ENCODE measurements at places on chromosomes 5 and 9.

DNA sequence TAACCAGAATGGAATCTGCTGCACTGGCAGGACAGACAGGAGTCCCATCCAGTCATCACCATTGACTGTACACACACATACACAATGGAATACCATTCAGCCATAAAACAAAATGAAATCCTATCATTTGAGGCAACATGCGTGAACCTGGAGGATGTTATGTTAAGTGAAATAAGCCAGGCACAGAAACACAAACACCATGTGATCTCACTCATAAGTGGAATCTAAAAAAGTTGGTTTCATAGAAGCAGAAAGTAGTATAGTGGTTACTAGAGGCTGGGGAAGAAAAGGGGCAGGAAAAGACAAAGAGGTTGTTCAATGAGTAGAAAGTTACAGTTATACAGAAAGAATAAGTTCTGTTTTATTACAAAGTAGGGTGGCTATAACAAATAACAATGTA, 884.0 kb upstream of the ACO1 start:
- ATAC-seq: no peak
- no peaks in the 10 kb centered on the region for H3K4me1 ChIP-seq
- no peaks in the 10 kb centered on the region for H3K36me3 ChIP-seq
- H3K27me3 ChIP-seq: no peaks in the 10 kb centered on the region

- no peak overlapping the region for H3K4me3 ChIP-seq
- no peaks in the 10 kb centered on the region for H3K27me3 ChIP-seq
Observed at GRCh38 chr5:40082313-40082712, 597.4 kb upstream of the PTGER4 start.

GRCh38 chr9:27124151-27124550, 15.1 kb downstream of the TEK start:
- no peak overlapping the region for H3K27ac ChIP-seq
- no peaks in the 10 kb centered on the region for H3K36me3 ChIP-seq
- no peaks in the 10 kb centered on the region for H3K27me3 ChIP-seq
- H3K4me1 ChIP-seq: no peaks in the 10 kb centered on the region
- H3K4me3 ChIP-seq: no peak overlapping the region

- H3K36me3 ChIP-seq: peaks cover 17% of the 10 kb centered on the region
- no peaks in the 10 kb centered on the region for H3K27me3 ChIP-seq
- H3K4me1 ChIP-seq: peaks cover 11% of the 10 kb centered on the region
- ATAC-seq: no peak
- no peak overlapping the region for H3K4me3 ChIP-seq
Observed at GRCh38 chr9:112764344-112764743, 13.8 kb downstream of the SNX30 start.

GRCh38 chr5:79829260-79829659, 139.6 kb downstream of the CMYA5 start:
- peaks cover 5% of the 10 kb centered on the region for H3K4me1 ChIP-seq
- H3K4me3 ChIP-seq: no peak overlapping the region
- no peak for ATAC-seq
- no peaks in the 10 kb centered on the region for H3K36me3 ChIP-seq
- H3K27me3 ChIP-seq: peaks cover 42% of the 10 kb centered on the region

DNA sequence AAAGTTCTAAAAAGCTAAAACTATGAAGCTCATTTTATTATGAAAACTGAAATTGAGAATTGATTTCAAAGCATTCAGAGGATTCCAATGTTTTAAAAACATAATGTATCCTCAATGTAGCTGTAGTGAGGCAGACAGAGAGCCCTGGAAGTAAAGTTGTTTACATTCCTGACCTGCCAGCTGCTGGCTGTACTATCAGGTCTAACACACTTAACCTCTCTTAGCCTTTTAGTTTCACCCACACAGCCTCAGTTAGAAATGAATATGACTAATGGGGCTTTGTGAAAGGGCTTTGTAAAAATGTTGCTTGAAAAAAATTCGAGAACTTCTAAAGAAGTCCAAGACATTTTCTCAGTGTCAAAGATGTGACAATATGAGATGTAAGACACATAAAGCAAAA, 122.6 kb downstream of the FBXL17 start:
- H3K27ac ChIP-seq: no peak overlapping the region
- ATAC-seq: no peak
- no peaks in the 10 kb centered on the region for H3K36me3 ChIP-seq
- peaks cover 18% of the 10 kb centered on the region for H3K4me1 ChIP-seq
- no peaks in the 10 kb centered on the region for H3K27me3 ChIP-seq

DNA sequence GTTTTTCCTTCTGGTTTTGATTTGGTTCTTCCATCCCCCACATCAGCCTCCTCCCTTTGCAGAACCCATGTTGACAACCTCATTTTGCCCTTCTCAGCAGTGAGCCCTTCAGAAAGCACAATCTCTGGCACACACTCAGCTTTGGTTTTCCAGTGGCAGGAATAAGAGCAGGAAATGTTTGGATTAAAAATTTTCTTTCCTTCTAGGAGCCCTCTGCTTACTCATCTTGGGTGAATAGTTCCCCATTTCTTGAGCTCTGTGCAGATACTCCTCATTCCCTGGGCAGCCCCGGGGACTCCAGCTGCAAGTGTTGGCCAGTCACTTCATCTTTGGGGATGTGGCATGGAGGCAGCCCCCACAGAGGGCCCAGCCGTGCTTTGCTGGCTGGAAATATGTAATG, 170.5 kb downstream of the NR3C1 start:
- H3K27ac ChIP-seq: no peak overlapping the region
- peaks cover 13% of the 10 kb centered on the region for H3K27me3 ChIP-seq
- no peaks in the 10 kb centered on the region for H3K36me3 ChIP-seq
- H3K4me3 ChIP-seq: no peak overlapping the region
- ATAC-seq: no peak
- peaks cover 18% of the 10 kb centered on the region for H3K4me1 ChIP-seq

- no peaks in the 10 kb centered on the region for H3K36me3 ChIP-seq
- H3K4me3 ChIP-seq: no peak overlapping the region
- H3K27ac ChIP-seq: no peak overlapping the region
Observed at GRCh38 chr9:4301971-4302427, 2.1 kb upstream of the GLIS3 start.

DNA sequence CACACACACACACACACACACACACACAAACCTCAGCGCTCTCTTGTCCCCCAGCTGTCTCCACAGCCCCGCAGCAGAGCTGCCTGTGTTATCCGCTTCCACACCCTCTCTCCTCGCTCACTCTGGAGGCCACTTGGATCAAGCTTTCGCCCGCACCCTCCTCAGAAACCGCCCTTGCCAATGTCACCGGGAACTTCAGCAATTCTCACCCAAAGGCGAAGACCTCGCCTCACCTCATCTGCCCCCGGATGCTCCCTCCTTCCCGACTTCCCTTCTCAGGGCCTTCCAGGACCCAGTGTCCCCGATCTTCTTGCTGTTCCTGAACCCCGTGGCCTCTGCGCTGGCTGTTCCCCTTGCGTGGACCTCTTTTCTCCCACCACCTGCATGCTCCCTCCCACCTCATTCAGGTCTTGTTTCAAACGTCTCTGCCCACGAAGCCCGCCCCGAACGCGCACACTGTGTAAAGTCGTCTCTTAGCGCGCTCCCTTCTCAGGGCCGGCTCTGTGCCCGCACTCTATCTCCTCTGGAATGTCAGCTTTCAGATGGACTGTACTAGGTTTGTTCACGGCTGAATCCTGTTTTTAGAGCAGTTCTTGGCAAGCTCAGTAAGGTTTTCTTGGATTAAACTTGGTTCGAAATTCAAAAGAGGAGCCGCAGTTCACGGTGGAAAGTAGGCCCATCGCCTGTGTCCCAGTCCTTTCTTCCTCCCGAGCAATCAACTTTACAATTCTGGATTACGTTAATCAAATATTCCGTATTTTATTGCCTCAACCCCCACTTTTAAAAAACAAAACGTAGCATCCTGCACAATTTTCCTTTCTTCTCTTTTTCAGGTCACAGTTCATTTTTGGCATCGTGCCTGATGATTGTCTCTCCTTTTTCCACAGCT, 1.0 kb upstream of the TRIM7 start:
- H3K4me3 ChIP-seq: peak overlapping the region; percentile 82
- ATAC-seq: no peak
- no peaks in the 10 kb centered on the region for H3K36me3 ChIP-seq
- H3K4me1 ChIP-seq: peaks cover 52% of the 10 kb centered on the region

- H3K36me3 ChIP-seq: peaks cover 24% of the 10 kb centered on the region
- peak; percentile 76 for ATAC-seq
- H3K27me3 ChIP-seq: no peaks in the 10 kb centered on the region
- H3K4me3 ChIP-seq: no peak overlapping the region
Observed at GRCh38 chr5:160105686-160106360, 13.4 kb downstream of the PWWP2A start.

DNA sequence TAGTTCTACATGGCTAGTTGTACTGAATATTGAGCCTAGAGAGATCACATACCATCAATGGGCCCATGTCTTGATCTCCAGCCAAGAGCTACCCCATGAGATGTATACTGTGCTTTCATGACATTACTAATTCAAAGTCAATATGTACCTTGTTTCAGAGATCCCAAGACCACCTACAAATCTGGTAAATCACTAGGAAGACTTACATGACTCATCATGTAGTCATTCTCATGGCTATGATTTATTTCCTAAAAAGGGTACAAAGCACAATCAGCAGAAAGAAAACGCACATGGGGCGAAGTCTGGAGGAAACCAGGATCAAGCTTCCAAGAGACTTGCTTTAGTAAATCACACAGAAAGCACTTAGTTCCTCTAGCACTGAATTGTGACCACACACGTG, 103.0 kb downstream of the PCSK5 start:
- H3K27ac ChIP-seq: no peak overlapping the region
- no peak overlapping the region for H3K4me3 ChIP-seq
- no peaks in the 10 kb centered on the region for H3K36me3 ChIP-seq
- no peaks in the 10 kb centered on the region for H3K4me1 ChIP-seq

GRCh38 chr5:6583049-6583880, 49.6 kb downstream of the NSUN2 start:
- peaks cover 6% of the 10 kb centered on the region for H3K4me1 ChIP-seq
- H3K36me3 ChIP-seq: no peaks in the 10 kb centered on the region
- peak overlapping the region; percentile 65 for H3K4me3 ChIP-seq
- no peak overlapping the region for H3K27ac ChIP-seq
- ATAC-seq: peak; percentile 72

- no peak overlapping the region for H3K27ac ChIP-seq
- no peak overlapping the region for H3K4me3 ChIP-seq
- no peaks in the 10 kb centered on the region for H3K4me1 ChIP-seq
- no peaks in the 10 kb centered on the region for H3K27me3 ChIP-seq
- no peak for ATAC-seq
- H3K36me3 ChIP-seq: no peaks in the 10 kb centered on the region
Observed at GRCh38 chr5:167442922-167443321, 848.5 kb upstream of the WWC1 start.

DNA sequence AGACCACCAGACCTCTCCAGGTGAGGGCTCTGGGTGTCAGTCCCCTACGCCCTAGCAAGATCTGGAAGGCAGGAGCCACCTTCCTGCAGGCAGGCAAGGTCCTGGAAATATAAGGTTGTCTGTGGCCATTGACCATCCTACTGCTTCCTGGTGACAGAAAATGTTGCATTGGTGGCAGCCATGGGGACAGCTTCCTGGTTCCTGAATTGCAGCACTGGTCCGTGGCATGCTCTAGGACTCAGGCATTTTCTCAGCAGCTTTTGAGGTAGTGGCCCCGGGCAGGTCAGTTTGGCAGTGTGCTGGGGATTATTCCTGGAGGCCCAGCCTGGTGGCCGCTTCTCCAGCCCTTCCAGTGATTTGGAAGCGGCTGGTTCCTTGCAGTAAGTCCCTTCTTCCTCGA, 36.6 kb upstream of the KCNMB1 start:
- ATAC-seq: no peak
- H3K27ac ChIP-seq: no peak overlapping the region
- no peaks in the 10 kb centered on the region for H3K36me3 ChIP-seq
- H3K27me3 ChIP-seq: peaks cover 37% of the 10 kb centered on the region
- no peak overlapping the region for H3K4me3 ChIP-seq
- H3K4me1 ChIP-seq: no peaks in the 10 kb centered on the region

DNA sequence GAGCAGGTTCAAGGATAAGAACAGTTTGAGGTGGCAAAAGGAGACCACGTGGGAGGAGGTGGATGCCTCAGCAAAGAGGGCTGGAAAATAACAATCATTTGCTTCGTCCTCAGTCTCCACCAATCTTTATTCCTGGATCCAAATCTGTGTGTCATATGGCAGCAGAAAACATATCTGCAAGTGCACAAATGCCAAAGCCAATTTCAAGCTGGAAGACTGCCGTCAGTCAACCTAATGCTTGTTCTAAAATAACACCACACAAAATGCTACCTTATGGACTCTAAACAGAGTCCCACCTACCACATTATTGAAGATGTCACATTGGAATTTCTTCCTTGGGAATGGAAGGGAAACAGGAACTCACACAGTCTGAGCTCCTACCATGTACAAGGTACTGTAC, 129.1 kb downstream of the CDK5RAP2 start:
- H3K36me3 ChIP-seq: peaks cover 79% of the 10 kb centered on the region
- H3K4me1 ChIP-seq: peaks cover 32% of the 10 kb centered on the region
- no peaks in the 10 kb centered on the region for H3K27me3 ChIP-seq

GRCh38 chr5:39116344-39117170, 42.4 kb upstream of the RICTOR start:
- H3K4me1 ChIP-seq: no peaks in the 10 kb centered on the region
- no peak overlapping the region for H3K27ac ChIP-seq
- no peaks in the 10 kb centered on the region for H3K27me3 ChIP-seq
- ATAC-seq: no peak

GRCh38 chr9:133518200-133518599, 6.6 kb downstream of the MYMK start:
- peaks cover 25% of the 10 kb centered on the region for H3K27me3 ChIP-seq
- H3K4me3 ChIP-seq: no peak overlapping the region
- H3K4me1 ChIP-seq: no peaks in the 10 kb centered on the region

DNA sequence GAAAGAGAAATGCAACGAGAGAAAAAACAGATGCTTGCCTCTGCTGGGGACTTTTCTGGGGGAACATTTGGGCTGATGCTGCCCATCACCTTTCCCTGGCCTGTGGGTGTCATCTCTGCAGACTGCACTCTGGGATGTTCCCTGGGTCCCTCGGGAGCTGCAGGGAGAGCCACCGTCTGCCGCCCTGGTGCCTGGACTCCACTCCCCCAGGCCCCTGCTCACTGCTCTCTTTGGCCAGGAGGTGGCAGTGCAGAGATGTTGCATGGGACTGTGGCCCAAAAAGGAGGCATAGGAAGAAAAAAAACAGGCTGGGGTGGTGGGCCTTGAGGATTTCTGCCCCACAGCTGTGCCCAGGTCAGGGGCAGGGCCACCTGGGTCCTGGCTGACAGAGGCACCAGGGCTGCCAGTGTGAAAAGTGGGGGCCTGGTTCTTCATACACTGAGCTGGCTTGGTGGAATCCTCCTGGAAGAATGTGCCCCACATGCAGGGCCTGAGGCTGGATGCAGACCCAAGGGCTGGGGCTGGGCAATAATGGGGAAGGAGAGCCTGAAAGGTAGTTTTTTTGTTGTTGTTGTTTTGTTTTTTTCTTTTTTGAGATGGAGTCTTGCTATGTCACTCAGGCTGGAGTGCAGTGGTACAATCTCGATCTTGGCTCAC, 353.6 kb downstream of the SLIT3 start:
- no peaks in the 10 kb centered on the region for H3K36me3 ChIP-seq
- no peak overlapping the region for H3K27ac ChIP-seq

Data from stimulated activated memory B cell treated with anti-CD40 and anti-IgM and Interleukin-4, amounts not matched to agents 10 μg/mL and 1 μg/mL and 100 μg/mL, for 72 hours (primary cell).